Hindlimb muscle (tissue), 1 donor: ENCODE measurements at places on chromosomes 2 and 18.

GRCh38 chr18:24497031-24497754 is 36.8 kb downstream of the HRH4 start:
- peak; percentile 56 for DNase-seq

DNA sequence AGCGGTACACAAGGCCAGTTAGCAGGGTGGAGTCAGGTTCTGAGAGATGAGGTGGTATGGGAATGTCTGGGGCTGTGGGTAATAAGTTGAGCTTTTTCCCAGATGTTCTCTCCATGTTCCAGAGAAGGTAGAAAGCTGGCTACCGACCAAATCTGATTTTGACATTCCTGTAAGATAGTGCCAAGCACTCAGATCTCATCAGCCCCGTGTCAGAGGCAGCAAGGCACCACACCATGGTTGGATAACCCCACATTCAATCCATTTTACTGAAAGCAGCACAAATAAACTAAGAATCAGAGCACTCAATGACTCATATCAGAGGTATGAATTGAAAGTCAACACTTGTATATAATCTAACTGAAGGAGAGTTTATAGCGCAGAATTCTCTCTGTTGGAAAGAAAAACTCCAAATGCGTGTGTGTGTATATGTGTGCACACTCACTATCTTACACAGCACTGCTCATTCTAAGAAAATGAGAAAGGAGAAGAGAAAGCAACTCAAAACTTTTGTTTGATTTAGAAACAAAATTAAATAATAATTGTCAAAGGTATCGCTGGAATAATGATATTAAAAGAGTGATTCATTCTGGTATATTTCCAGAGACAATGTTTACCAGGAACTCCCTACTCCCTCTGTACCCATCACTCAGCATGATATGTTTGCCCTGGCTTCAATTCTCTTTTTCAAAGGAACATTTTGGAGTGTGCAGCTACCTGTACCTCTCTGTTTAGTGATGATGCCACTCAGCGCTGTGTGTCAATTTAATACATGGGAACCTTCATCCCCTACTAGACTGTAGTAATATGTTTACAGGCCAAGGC is 375.1 kb upstream of the ID2 start:
- no peak for DNase-seq

DNA sequence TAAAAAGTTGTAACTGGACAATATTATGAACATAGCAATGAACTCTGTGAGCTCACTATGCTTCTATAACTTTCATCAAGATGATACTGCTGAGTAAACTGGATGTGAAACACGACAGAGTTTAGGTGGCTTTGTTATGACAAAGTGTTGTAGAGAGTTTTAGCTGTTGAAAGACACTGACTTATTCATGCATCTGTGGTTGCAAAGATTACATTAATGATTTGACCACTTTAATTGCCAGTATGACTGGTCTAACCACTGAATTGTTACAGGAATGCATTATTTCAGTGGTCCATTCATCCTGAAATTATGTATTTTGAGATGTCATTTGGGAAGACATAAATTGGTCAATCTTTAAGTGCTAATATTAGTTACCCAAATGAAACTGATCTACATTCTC is 117.9 kb downstream of the SPHKAP start:
- DNase-seq: no peak

GRCh38 chr2:85310330-85310729 is 17.5 kb downstream of the TGOLN2 start:
- no peak for DNase-seq

- no peak for DNase-seq
These were observed 173.3 kb upstream of the ZEB2 start for GRCh38 chr2:144693179-144693578.

GRCh38 chr2:7574385-7574784 is 657.2 kb downstream of the RNF144A start:
- DNase-seq: no peak

DNA sequence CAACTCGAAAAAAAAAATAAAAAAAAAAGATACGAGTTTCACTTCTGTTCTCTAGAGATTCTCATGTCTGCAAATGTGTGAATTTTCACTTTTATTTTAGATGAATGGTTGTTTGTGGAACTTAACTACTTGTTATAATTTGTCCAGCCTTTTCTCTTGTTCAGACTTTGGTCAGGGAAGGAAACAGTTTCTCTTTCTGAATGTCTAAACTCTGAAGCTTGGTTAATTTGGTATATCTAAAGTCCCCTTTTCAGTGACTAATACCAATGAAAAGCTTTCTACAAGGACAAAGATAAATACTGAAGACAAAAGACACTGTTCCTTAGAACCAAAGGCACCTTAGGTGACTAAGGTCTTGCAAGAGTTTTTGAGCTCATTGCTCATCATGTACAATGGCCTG is 144.4 kb upstream of the PIEZO2 start:
- DNase-seq: no peak

- DNase-seq: no peak
These were observed 54.8 kb upstream of the CD28 start for GRCh38 chr2:203651621-203652020.
